ENCODE measurements at places on chromosomes 5 and 9. TPM values are rescaled to one million over a fixed set of nuclear protein-coding genes. Genes with fewer than 3 reads are reported as not detected.

CAMK4 gene
- total RNA-seq, result 167 TPM

GMCL2 gene
- total RNA-seq, result not detected

ANKS6 gene
- 8.2 TPM for total RNA-seq

ADCY2 gene
- total RNA-seq, result not detected

PDLIM4 gene
- total RNA-seq, result not detected

CER1 gene
- total RNA-seq, result not detected

DNA sequence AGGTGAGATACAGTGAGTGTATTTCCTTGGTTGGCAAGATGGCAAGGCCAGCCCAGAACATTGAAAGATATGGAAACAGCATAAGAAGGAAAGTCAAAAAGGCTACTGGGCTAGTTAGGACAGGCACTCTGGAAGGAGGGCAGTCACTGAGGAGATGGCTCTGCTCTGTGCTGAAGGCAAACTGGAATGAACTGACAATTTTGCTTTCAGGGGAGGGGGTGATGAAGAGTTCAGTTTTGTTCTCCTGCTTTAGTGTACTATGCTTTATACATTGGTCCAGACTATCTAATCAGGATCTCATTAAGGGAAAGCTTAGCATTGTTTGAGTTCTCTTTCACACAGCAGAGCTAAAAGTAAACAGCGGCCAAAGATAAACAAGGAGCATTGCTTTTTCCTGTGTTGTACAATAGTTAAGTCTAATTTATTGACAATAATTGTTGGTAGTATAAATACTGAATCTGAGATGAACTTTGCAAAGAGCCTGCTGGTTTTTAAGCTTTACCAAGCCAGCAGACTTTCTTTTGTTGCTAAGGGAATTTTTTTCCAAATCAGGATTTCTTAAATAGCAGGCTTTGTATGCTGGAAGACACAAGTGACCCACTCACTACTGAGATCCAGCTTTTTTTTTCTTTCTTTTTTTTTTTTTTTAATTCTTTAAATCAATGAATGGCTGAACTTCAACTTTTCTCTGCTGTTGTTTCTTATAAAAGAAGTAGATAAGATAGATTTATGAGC is 355.5 kb downstream of the ARRDC3 start:
- H3K4me3 ChIP-seq, result no peak overlapping the region
- H3K36me3 ChIP-seq, result no peaks in the 10 kb centered on the region
- no peak for DNase-seq
- no peak overlapping the region for H3K27ac ChIP-seq
- no peaks in the 10 kb centered on the region for H3K27me3 ChIP-seq

DNA sequence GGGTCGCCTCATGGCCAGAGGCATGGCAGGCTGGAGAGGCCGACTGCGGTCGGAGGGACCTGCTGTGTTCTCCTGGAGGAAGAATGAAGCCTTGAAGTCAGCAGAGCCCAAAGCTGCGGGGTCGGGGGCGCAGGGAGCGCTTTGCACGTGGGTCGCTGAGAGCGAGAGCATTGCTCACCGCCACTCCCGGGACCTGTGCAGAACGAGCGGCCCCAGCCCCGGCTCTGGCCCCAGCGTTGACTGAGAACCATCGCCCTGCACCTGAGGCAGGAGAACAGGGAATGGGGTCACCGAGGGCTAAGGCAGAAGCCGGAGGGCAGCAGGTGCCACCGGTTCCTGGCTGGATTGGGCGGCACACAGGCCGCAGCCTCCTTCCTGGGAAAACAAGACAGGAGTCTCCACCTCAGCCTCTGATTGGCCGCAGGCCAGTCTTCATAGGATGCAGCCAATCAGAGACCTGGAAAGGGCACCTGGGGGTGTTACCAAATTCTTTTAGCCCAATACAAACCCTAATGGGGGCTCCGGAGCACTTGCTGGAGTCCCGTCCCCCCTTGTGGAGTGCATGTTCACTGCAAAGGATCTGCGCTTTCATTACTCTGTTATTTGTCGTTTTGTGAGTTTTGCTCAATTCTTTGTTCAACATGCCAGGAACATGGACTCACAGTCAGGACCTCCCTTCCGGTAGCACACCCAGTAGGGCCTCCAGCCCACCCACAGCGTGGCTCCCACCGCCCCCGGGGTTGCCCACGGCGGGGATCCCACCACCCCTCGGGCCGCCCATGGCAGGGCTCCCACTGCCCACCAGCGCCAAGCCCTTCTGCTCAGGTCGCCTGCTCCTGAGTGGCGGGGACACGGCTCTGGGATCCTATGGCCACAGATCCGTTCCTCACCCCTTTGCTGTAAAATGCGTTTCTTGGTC is 24.7 kb upstream of the SLC6A19 start:
- no peaks in the 10 kb centered on the region for H3K4me1 ChIP-seq
- no peak overlapping the region for H3K4me3 ChIP-seq
- no peaks in the 10 kb centered on the region for H3K36me3 ChIP-seq
- DNase-seq, result no peak

DNA sequence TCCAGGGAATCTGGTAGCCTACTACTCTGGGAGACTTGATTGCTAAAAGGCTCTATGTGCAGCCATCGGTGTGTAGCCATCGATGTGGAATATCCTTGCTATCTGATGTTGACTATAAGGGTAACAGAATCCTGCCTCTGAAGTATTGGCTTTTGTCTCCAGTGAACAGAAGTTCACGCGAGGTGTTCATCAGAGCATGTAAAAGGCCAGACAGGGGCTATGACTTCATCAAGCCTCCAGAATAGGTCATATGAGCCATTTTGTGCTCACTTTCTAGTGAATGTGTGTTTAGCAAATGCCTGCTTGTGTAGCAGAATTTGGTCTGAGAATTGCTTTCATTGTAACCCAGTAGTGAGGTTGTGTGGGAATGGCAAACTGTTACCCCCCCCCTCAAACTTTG is 66.8 kb upstream of the RAD23B start:
- no peaks in the 10 kb centered on the region for H3K36me3 ChIP-seq
- no peak overlapping the region for H3K4me3 ChIP-seq
- no peak for DNase-seq
- no peaks in the 10 kb centered on the region for H3K4me1 ChIP-seq

DNA sequence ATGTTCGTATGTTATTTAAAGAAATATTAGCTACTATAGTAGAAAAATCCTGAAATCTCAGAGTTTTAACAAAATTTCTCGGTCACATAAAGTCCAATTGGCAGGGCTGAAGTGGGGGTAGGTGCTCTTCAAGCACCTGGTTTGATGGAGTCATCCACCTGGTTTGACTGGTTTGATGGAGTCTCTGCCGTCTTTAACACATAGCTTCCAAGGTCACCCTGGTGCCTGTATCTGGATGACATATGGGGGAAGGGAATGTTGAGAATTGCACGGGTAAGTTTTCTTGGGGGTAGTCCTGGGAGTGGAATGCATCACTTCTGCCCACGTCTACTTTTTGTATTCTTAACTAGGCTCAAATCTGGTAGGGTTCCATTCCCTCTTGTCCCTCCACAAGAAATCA is 351.2 kb downstream of the SH3GL2 start:
- no peak overlapping the region for H3K4me3 ChIP-seq
- no peaks in the 10 kb centered on the region for H3K27me3 ChIP-seq
- no peak for DNase-seq
- no peak overlapping the region for H3K27ac ChIP-seq
- no peaks in the 10 kb centered on the region for H3K36me3 ChIP-seq

GRCh38 chr9:134139081-134139480 is 3.2 kb downstream of the WDR5 start:
- H3K4me1 ChIP-seq, result peaks cover 33% of the 10 kb centered on the region
- peaks cover 36% of the 10 kb centered on the region for H3K36me3 ChIP-seq
- no peaks in the 10 kb centered on the region for H3K27me3 ChIP-seq
- no peak for DNase-seq

- no peaks in the 10 kb centered on the region for H3K27me3 ChIP-seq
- H3K4me3 ChIP-seq, result no peak overlapping the region
- no peaks in the 10 kb centered on the region for H3K4me1 ChIP-seq
- no peak overlapping the region for H3K27ac ChIP-seq
- DNase-seq, result no peak
These were observed 87.3 kb upstream of the SLC44A1 start for GRCh38 chr9:105157171-105157583.

DNA sequence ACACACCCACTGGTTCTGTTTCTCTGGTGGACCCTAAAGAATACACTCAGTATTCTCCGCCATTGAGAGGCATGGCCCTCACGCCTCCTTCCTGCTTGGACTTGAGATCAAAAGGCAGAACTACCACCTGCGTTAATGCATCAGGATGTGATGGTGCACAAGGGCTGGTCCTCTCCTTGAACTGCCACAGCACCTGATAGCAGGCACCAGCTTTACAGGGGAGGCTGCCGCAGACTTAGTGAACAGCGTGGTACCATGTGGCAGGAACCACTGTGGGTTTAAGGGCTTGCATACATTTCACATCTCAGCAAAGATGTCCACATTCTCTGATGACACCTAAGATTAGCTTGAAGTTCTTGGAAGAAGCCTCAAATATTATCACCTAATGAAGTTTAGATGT is 208.7 kb downstream of the GADD45G start:
- no peak for DNase-seq
- no peak overlapping the region for H3K27ac ChIP-seq
- H3K4me3 ChIP-seq, result no peak overlapping the region
- H3K4me1 ChIP-seq, result no peaks in the 10 kb centered on the region
- no peaks in the 10 kb centered on the region for H3K36me3 ChIP-seq

- H3K36me3 ChIP-seq, result no peaks in the 10 kb centered on the region
- no peaks in the 10 kb centered on the region for H3K4me1 ChIP-seq
- DNase-seq, result no peak
- H3K27me3 ChIP-seq, result no peaks in the 10 kb centered on the region
- no peak overlapping the region for H3K4me3 ChIP-seq
- no peak overlapping the region for H3K27ac ChIP-seq
These were observed 705.4 kb upstream of the RIOK2 start for GRCh38 chr5:97888439-97888838.

- H3K36me3 ChIP-seq, result no peaks in the 10 kb centered on the region
- no peaks in the 10 kb centered on the region for H3K4me1 ChIP-seq
- no peak for DNase-seq
- H3K4me3 ChIP-seq, result no peak overlapping the region
These were observed 31.7 kb upstream of the TUSC1 start for GRCh38 chr9:25709941-25710340.

DNA sequence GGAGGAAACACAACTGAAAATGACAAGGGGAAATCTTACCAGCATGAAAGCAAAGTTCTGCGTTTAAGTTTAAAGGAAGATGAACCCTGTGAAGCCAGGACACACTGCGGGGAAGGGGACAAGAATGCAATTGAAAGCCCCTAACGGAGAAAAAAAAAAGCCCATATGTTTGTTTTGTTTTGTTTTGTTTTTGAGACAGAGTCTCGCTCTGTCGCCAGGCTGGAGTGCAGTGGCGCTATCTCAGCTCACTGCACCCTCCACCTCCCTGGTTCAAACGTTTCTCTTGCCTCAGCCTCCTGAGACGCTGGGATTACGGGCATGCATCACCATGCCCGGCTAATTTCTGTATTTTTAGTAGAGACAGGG is 2.9 kb downstream of the STK10 start:
- no peaks in the 10 kb centered on the region for H3K27me3 ChIP-seq
- peaks cover 70% of the 10 kb centered on the region for H3K4me1 ChIP-seq
- H3K4me3 ChIP-seq, result peak overlapping the region; percentile 95
- peak overlapping the region; percentile 95 for H3K27ac ChIP-seq
- peak; percentile 37 for DNase-seq

Measured in CD4-positive, CD25-positive, alpha-beta regulatory T cell (primary cell).